ENCODE measurements at places on chromosomes 16 and 17.
A peak's percentile ranks its signal among the peaks of the same experiment; 100 is the strongest.

- peak; percentile 60 for DNase-seq
Measured at GRCh38 chr17:29929006-29929532, 959 bp downstream of the SSH2 start.

- DNase-seq = no peak
Measured at GRCh38 chr16:7440886-7441400, 108.3 kb downstream of the RBFOX1 start.

DNA sequence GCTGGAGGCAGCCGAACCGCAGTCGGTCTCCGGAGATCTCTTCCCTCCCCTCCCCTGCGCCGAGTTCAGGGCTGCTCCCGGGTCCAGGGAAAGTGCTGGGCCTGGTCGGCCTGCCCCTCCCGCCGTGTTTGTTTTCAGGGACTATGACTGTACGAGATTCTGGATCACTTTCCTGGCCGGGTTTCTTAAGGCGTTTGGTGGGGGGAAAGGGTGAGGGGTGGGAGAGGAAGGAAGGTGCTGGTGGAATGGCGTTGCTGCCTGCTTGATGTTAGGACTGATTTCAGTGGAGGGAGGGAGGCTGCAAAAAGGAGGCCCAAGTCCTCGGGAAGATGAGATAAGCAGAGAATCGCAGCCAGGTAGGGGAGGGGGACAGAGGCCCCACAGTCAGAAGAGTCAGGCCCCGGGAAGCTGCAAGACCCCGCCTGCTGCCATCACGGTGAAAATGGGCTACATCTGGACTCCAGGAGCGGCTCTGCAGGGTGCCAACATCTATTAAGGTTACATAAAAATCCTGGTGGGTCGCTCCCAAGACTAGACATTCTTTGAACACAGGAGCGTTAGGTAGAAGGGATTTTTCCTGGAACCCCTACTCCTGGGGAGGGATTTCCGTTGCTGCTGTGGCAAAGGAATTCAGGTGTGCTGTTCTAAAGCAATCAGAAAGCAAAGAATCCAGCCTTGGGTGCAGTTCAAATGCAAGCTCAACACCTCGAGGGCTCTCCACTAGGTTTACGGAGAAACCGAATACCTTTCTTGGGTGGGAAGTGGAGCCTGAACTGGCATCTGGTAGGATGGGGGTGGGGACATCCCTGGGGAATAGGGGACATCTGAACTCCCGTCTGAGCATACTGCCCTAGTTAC, 1.2 kb downstream of the ARHGAP44 start:
- DNase-seq = no peak

- peak; percentile 67 for DNase-seq
Measured at GRCh38 chr17:71237903-71238538, 882.8 kb upstream of the SOX9 start.

DNA sequence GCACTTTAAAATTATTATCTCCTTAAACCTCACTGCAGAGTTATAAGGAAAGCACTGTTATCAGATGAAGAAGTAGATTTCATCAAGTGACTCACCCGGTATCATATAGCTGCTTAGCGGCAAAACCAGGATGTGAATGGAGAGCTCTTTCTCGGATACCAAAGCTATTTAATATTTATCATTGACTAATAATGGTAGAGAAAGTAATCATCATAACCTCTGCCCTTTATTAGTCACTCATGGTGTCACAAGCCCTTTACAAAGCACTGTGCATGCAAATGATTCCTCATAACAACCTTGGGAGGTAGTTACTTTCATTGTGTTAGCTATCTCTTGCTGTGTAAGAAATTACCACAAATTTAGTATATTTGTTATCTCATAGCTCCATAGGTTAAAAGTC, 592.9 kb downstream of the MAF start:
- peak; percentile 57 for DNase-seq
